Gastrocnemius medialis (tissue), 4 donors: ENCODE measurements at places on chromosomes 16 and 17. TPM values are rescaled to one million over a fixed set of nuclear protein-coding genes. Genes with fewer than 3 reads are reported as not detected.

DNA sequence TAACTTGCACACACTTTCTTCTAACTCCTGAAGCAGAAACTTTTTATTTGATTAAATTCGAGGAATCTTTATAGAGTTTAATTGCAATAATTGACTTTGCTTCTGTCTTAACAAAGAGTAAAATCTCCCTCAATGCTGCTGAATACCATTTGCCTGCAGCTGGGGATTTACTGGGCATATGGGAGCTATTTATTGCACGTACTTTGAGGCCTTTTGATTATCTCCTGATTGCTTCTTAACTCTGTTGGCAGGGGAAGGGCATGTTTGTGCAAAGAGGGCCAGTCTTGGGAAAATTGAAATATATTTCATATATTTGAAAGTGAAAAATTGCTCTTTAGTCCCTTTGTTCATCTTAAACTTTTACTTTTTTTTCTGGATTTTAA is 156.8 kb upstream of the CHMP6 start:
- peak overlapping the region; percentile 85 for H3K27ac ChIP-seq
- no peak for DNase-seq
- no peak overlapping the region for H3K4me3 ChIP-seq
- H3K27me3 ChIP-seq: no peaks in the 10 kb centered on the region
- no peaks in the 10 kb centered on the region for H3K36me3 ChIP-seq

GRCh38 chr16:12613131-12613991 is 190.3 kb downstream of the CPPED1 start:
- no peaks in the 10 kb centered on the region for H3K36me3 ChIP-seq
- DNase-seq: no peak
- no peak overlapping the region for H3K4me3 ChIP-seq
- peaks cover 3% of the 10 kb centered on the region for H3K27me3 ChIP-seq
- H3K4me1 ChIP-seq: no peaks in the 10 kb centered on the region

- no peaks in the 10 kb centered on the region for H3K27me3 ChIP-seq
- peaks cover 21% of the 10 kb centered on the region for H3K36me3 ChIP-seq
- peak; percentile 64 for DNase-seq
- H3K27ac ChIP-seq: no peak overlapping the region
- no peak overlapping the region for H3K4me3 ChIP-seq
- peaks cover 10% of the 10 kb centered on the region for H3K4me1 ChIP-seq
These were observed 49.0 kb upstream of the CHMP6 start for GRCh38 chr17:80942423-80943345.

DNA sequence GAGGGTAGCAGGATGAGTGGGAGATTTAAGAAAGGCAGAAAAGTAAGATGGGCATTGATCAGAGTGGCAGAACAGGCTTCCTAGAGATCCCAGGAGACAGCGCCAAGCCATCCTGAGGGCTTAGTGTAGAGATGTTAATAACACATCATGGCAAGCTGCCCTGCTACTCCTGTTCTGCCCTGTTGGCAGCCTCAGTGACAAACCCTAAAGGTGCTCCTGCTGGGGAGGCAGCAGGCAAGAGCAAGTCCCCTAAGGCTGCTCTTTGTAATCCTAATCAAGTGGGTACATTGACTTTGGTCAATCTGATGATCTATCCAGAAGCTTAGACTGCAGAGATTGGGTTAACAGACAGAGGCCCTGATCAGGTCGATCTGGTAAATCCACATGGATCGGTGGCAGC is 16.3 kb downstream of the ANKFN1 start:
- H3K36me3 ChIP-seq: no peaks in the 10 kb centered on the region
- no peak overlapping the region for H3K27ac ChIP-seq
- no peaks in the 10 kb centered on the region for H3K27me3 ChIP-seq
- H3K4me1 ChIP-seq: peaks cover 37% of the 10 kb centered on the region

- no peaks in the 10 kb centered on the region for H3K36me3 ChIP-seq
- no peak for DNase-seq
- peak within 1 kb of the TSS; percentile 39 for H3K4me3 ChIP-seq
- H3K27me3 ChIP-seq: no peaks in the 10 kb centered on the region
These were observed at the start of gene CHAD for GRCh38 chr17:50468304-50469207. Gene CHAD, minus strand, starts transcription at chr17:50468880. Its CDS starts 67 bp downstream, at chr17:50468813.

DNA sequence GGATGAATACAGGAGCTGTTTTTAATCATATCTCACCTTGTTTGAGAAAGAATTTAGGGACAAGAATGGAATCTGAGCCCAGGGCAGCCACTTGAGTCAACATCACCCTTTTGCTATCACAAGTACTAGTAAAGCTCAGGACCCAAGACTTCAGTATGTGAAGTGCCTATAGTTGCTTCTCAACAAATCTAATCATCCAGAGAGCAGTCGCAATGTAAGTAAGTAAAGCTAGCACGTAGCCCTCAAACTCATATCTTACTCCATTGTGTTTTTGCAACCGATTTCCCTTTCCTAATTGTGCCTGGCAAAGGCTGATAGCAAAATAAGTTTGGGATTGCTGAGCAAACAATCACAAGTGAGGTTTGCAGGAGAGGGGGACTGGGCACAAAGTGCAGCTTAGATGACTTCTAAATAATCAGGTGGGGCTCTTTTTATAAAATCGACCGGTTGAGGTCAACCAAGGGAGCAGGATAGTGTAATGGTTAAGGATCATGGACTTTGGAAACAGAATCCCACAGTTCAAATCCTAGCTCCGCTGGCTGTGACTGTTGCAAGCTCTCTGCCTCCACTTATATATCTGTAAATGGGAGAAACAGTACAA is 13.0 kb downstream of the TOB1 start:
- H3K27ac ChIP-seq: peak overlapping the region; percentile 92
- H3K4me3 ChIP-seq: no peak overlapping the region
- H3K4me1 ChIP-seq: peaks cover 25% of the 10 kb centered on the region
- no peaks in the 10 kb centered on the region for H3K27me3 ChIP-seq

DNA sequence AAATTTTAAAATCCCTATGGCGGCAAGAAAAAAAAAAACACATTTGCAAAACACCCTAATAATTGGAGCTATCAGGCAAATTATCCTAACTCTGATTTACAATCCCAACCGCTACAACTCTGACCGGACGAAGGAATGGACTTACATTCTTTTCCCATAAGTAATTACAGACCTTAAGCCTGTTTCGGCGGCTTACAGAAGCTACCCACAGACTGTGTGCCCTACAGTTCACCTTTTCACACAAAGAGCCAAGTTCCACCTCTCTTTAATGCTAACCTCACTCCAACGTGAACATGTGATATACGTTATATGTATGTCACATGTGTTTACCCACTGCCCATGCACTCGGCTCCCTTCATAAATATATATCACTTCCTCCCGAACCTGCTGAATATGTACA is 8.7 kb upstream of the MEAK7 start:
- H3K4me1 ChIP-seq: peaks cover 6% of the 10 kb centered on the region
- H3K27me3 ChIP-seq: no peaks in the 10 kb centered on the region
- H3K36me3 ChIP-seq: no peaks in the 10 kb centered on the region
- no peak overlapping the region for H3K27ac ChIP-seq

DNA sequence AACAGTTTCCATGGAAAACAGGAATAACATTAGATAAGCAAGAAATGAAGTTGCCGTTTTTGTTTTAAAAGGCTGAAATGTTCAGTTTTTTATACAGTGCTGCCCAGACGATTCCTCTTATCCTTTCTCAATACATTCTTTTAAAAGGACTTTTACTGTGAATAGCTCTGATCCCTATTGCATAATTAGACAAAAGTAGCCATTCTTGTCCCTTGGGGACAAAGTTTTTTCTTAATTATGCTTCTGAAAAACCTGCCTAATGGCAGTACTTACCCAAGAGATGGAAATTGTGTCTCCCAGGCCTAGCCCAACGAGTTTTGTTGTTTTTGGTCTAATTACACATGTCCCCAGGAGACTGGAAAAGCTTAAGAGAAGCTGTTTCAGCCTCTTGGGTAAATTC is 27.6 kb downstream of the NXPH3 start:
- no peak for DNase-seq
- H3K36me3 ChIP-seq: no peaks in the 10 kb centered on the region
- H3K4me1 ChIP-seq: no peaks in the 10 kb centered on the region
- no peaks in the 10 kb centered on the region for H3K27me3 ChIP-seq

DNA sequence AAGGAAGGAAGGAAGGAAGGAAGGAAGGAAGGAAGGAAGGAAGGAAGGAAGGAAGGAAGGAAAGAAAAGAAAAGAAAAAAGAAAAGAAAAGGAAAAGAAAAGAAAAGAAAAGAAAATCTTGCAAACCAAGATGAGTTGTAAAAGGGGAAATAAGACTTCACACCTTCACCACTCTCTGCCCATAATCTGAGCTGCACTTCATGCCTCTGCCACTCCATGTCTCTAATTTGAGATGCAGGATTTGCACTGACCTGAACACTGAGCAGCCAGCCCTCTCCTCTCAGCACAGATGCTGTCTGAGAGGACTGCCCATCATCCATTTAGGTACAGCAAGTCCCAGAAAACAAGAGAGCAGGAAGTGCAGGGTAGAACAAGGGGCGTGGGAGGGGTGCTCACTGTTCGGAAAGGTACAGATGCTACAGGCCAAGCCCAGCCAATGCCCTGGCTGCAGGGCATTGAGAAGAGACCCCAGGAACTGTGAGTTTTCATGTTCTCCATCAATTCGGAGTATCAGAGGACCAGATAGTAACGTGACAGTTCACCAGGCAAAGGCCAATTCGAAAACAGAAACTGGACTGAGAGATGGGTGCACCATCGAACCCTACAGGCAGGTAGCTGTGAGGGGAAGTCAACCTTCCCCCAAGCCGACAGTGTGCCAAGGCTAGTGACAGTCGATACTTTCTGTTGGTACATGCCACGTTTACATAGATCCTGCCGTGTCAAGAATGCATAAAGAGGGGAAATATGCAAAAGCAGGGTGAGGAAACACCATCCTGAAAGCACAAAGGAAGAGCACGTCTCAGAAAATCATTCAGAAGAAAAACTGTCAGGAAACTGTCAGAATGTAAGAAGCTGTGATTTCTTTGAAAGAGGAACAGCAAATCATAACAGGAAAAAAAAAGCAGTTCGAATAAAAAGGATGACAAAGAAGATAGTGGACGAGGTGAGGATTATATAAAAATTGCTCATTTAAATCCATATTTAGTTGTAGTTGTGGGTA is 142.0 kb upstream of the RCVRN start:
- no peak overlapping the region for H3K4me3 ChIP-seq
- no peak overlapping the region for H3K27ac ChIP-seq
- no peaks in the 10 kb centered on the region for H3K27me3 ChIP-seq
- H3K36me3 ChIP-seq: no peaks in the 10 kb centered on the region
- H3K4me1 ChIP-seq: no peaks in the 10 kb centered on the region

GRCh38 chr17:58191241-58191896 is 1.2 kb upstream of the EPX start:
- no peak for DNase-seq
- peaks cover 3% of the 10 kb centered on the region for H3K27me3 ChIP-seq
- no peaks in the 10 kb centered on the region for H3K4me1 ChIP-seq
- no peak overlapping the region for H3K27ac ChIP-seq
- H3K36me3 ChIP-seq: no peaks in the 10 kb centered on the region

- no peaks in the 10 kb centered on the region for H3K36me3 ChIP-seq
- no peaks in the 10 kb centered on the region for H3K4me1 ChIP-seq
- H3K27me3 ChIP-seq: no peaks in the 10 kb centered on the region
These were observed 51.6 kb upstream of the NLRP1 start for GRCh38 chr17:5635949-5636348.

DNA sequence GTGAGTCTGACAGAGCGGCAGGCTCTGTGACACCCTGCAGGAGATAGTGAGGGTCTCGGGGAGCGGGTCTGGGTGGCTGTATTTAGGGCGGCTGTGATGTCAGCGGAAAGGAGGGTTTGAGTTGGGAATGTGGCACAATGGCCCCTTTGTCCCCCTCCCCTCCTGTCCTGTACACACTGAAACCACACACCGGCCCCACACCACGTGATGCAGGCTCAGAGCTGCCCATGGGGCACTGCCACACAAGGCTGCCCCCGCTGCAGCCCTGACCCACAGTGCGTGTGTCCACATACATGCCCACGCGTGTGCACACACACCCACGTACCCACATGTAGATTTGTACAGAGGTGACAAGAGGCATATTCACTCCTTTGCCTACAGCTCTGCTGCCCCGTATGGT is 15.3 kb downstream of the SGCA start:
- H3K27me3 ChIP-seq: no peaks in the 10 kb centered on the region
- no peak for DNase-seq
- H3K4me1 ChIP-seq: peaks cover 28% of the 10 kb centered on the region
- no peaks in the 10 kb centered on the region for H3K36me3 ChIP-seq
- H3K4me3 ChIP-seq: no peak overlapping the region

GRCh38 chr17:59415397-59415796 is 83.9 kb downstream of the YPEL2 start:
- H3K36me3 ChIP-seq: no peaks in the 10 kb centered on the region
- no peak overlapping the region for H3K27ac ChIP-seq
- H3K4me1 ChIP-seq: peaks cover 7% of the 10 kb centered on the region
- H3K4me3 ChIP-seq: no peak overlapping the region
- no peaks in the 10 kb centered on the region for H3K27me3 ChIP-seq

- H3K4me1 ChIP-seq: no peaks in the 10 kb centered on the region
- H3K27me3 ChIP-seq: no peaks in the 10 kb centered on the region
- no peak overlapping the region for H3K4me3 ChIP-seq
- peak overlapping the region; percentile 43 for H3K27ac ChIP-seq
- DNase-seq: no peak
- no peaks in the 10 kb centered on the region for H3K36me3 ChIP-seq
These were observed 49.3 kb downstream of the CMIP start for GRCh38 chr16:81493755-81494433.

DNA sequence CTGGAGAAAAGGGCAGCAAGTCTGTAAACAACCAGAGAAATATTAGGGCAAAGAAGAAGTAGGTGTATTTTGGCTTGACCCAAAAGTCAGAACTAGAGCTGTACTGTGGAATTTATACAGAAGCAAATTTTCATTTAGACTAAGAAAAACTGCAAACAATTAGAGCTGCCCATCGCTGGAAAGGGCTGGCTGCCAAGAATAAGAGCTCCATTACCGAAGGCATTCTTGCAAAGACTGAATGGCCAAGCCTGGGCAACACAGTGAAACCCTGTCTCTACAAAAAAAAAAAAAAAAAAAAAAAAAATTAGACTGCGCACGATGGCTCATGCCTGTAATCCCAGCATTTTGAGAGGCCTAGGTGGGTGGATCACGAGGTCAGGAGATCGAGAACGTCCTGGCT is 53.9 kb upstream of the TMC5 start:
- no peak for DNase-seq
- H3K4me1 ChIP-seq: no peaks in the 10 kb centered on the region
- no peak overlapping the region for H3K27ac ChIP-seq
- H3K36me3 ChIP-seq: no peaks in the 10 kb centered on the region

The CCNF gene
- 1.8 TPM for total RNA-seq

The NAGS gene
- 1.2 TPM for total RNA-seq

The PCGF2 gene
- total RNA-seq: 4.0 TPM

The CMTM2 gene
- total RNA-seq: not detected

The C16orf46 gene
- not detected for total RNA-seq

The PARD6A gene
- 14.2 TPM for total RNA-seq

The GAST gene
- not detected for total RNA-seq

The CLEC3A gene
- not detected for total RNA-seq

The CDT1 gene
- 2.5 TPM for total RNA-seq
